ENCODE measurements at places on chromosomes 5 and 9.

DNA sequence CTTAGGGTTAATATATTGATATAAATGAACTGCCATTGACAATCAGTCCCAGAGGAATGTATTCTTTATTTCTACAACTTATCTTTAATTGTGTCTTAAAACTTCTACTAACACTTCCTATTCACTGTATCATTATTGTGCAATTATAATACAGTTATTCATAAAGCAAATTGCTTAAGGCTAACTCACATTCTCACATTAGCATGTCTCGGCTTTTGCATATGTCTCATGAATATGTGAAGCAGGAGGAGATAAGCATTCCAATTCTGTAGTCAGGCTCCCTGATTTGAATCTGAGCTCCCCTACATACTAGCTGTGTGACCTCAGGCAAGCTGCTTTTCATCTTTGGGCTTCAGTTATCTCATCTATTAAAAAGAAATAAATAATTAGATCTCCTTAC is 45.4 kb downstream of the PLGRKT start:
- DNase-seq = no peak

DNA sequence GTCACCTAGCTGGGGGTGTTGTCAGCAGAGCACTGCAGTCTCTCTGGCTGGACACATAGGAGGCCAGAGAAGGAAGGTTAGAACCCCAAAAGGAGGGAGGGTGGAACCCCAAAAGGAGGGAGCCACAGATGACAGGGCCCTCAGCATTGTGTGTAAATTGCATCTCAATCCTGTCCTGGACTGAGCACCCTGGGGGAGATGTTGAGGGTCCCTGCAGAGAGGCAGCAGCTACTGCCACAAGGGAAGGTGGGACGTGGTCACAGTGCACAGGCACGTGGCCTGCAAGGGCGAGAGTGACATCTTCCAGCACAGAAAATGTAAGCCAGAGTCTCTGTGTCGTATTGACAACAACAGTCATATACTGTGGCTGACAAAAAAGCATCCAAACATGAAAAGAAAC is 36.5 kb upstream of the CEP72 start:
- no peak for DNase-seq

DNA sequence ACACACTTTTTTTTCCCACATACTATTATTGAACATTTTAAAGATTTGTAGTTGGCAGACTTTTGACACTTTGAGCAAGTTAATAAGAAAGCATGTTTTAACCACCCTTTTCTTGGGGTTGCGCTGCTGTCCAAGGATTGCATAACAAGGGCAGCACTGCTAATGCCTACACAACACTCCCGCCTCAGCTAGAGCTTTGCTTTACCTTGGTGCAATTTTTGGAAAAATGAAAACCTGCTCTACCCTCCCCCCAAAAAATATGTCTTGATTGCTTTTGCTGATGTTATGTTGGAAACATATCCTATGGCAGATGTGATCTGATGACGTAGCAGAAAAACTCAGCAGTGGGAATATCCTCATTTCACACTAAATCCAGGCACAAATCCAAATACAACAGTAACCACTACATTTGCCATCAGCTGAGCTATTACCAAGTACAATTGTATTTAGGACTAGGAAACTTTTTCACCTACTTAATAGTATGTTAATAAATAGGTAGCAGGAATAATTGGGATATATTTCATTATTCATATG is 51.5 kb downstream of the UBE2R2 start:
- DNase-seq = no peak

GRCh38 chr5:168893283-168893682 is 314.1 kb upstream of the PANK3 start:
- peak; percentile 66 for DNase-seq

- no peak for DNase-seq
These were observed 97.9 kb downstream of the ZNF618 start for GRCh38 chr9:113973963-113974413.

GRCh38 chr5:66659780-66660179 is 63.6 kb downstream of the MAST4 start:
- no peak for DNase-seq

DNA sequence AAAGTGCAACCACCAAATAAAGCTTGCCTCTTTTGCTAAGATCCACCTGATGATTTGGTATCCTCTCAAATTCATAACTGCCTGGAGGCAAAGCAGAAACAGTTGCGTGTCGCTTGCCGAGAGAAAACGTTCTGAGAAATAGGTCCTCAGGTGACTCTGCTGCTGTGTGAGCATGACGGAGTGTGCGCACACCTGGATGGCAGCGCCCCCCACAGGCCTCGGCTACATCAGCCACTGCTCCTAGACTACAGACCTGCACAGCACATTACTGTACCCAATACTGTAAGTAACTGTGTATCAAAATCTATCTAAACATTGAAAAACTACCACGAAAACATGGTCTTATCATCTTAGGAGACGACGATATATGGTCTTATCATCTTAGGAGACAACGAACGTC is 87.4 kb downstream of the CAMSAP1 start:
- no peak for DNase-seq

GRCh38 chr9:134551176-134551575 is 90.4 kb upstream of the COL5A1 start:
- no peak for DNase-seq

GRCh38 chr9:28720746-28721145 is 1147.5 kb upstream of the C9orf72 start:
- no peak for DNase-seq

- peak; percentile 47 for DNase-seq
These were observed 16.9 kb downstream of the DNAJC18 start for GRCh38 chr5:139422307-139422893.

- DNase-seq = no peak
These were observed 159.2 kb downstream of the FRMD3 start for GRCh38 chr9:83379045-83379444.

DNA sequence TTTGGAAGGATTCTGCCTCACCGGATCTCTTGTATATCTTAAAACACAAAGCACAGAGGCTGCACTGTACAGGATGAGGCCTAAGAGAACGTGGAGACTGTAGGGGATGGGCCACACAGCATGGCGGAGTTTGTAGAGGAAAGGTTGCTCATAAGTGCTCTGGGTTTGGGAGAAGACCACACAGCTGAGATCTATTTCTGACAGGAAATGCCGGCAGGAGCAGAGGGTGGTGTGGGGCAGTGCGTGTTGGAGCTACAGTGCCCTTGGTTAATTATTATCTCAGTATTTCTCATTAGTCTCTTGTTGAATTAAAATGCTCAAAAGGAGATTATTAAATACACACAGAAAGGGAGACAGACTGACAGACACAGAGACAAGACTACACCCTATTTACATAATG is 9.6 kb downstream of the PALM2AKAP2 start:
- no peak for DNase-seq

DNA sequence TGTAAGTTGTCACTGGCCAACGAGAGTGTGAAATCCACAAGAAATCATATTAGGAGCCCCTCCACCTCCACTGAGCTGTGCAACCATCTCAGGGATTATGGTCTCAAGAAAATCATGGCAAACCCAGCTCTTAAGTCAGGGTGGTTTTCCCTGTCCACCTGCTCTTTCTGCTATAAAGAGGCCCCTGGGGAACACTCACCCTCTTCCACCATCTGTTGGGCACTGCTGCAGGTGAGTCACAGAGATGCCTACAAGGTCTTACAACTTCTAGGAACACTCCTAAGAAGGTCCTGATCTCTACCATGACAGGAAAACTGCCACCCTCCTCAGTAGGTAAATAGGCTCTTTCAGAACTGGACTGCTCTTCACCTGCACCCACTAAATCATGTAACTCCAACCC is 61.8 kb downstream of the DRD1 start:
- DNase-seq = no peak

- peak; percentile 40 for DNase-seq
These were observed 41.3 kb upstream of the GRHPR start for GRCh38 chr9:37381094-37381741.

GRCh38 chr9:93184432-93185265 is 710 bp downstream of the WNK2 start:
- DNase-seq = no peak

- no peak for DNase-seq
These were observed 114.1 kb upstream of the PANK3 start for GRCh38 chr5:168693297-168693696.

- no peak for DNase-seq
These were observed 11.6 kb downstream of the ANKHD1 start for GRCh38 chr5:140413230-140413629.

- no peak for DNase-seq
These were observed 119.7 kb upstream of the ABCA1 start for GRCh38 chr9:105047742-105048041.

DNA sequence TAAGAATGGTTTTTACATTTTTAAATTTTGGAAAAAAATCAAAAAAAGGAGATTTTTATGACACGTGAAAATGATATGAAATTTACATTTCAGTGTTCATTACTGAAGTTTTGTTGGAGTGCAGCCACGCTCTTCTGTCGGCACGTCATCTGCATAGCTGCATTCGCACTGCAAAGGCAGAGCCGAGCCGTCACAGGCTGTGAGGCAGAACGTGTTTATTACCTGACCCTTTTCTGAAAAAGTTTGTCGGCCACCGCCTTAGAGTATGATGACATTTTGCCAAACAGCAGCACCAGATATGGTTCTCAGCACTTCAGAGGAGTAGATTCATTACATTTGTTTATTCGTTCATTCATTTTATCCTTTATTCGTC is 24.1 kb downstream of the HRH2 start:
- DNase-seq = no peak

GRCh38 chr5:141828162-141828561 is 50.0 kb downstream of the PCDH1 start:
- no peak for DNase-seq

DNA sequence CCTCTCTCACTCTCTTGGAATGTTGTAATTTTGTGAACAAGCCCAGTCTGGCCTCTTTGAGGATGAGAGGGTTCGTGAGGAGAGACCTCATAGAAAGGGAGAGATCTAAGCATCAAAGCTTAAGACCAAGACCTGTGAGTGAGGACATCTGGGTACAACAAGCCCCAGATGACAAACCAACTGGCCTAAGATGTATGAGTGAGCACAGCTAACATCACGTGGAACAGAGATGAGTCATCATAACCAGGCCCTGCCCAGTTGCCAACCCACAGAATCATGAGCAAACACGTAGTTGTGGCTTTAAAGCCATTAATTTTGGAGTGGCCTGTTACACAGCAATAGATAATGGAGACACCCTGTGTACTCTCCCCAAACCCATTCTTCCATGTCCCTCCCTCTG is 439.1 kb upstream of the KIF2A start:
- no peak for DNase-seq

GRCh38 chr9:106102821-106103220 is 408.5 kb downstream of the TMEM38B start:
- no peak for DNase-seq

DNA sequence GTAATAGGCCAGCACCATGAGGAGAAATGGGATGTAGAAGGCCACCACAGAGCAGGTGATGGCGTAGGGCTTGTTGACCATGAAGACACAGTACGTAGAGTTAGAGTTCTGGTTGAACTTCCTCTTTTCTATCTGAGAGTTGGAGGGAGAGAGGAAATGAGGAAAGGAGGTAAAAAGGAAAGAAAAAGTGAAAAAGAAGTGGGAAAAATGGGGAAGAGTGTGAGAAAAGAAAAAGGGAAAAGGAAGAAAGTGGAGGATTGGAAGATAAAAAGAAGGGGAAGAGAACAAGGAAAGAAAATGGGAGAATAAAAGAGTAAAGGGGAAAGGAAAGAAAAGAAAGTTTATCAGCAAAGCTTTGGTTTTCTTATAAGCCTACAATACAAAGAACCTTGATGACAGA is 126.1 kb downstream of the FBXO38 start:
- no peak for DNase-seq

DNA sequence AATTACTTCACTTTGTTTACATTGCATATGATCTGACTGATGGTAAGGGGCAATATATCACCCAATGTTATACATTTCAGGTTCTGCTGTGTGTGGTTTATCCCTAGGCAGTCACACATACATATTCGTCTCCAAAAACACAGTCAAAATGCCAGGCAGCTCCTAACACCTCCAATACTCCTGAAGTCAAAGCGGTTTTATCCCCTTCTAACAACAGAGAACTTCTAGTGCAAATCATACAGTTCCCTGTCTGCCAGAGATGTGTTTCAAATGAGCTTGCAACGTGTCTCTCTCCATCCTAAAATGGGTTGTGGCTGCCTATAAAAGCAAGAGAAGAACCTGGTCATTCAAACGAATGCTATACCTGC is 328.9 kb downstream of the ELAVL2 start:
- no peak for DNase-seq

DNA sequence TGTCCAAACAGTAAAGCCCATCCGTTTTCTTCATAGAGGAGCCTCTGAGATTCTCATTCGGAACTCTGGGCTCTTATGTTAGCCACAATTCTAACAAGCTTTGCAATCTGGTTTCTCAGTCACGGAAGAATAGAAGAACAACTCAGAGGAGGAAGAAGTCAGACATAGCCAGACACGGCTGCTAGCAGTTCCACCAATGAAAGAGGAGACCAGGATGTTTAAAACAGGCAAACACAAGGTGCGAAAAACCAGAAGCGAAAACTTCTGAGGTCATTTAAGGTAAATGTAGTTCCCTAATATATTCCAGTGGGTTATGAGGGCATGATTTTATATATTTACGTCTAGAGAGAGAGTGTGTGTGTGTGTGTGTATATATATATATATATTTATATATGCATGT is 34.1 kb upstream of the GDNF start:
- no peak for DNase-seq

DNA sequence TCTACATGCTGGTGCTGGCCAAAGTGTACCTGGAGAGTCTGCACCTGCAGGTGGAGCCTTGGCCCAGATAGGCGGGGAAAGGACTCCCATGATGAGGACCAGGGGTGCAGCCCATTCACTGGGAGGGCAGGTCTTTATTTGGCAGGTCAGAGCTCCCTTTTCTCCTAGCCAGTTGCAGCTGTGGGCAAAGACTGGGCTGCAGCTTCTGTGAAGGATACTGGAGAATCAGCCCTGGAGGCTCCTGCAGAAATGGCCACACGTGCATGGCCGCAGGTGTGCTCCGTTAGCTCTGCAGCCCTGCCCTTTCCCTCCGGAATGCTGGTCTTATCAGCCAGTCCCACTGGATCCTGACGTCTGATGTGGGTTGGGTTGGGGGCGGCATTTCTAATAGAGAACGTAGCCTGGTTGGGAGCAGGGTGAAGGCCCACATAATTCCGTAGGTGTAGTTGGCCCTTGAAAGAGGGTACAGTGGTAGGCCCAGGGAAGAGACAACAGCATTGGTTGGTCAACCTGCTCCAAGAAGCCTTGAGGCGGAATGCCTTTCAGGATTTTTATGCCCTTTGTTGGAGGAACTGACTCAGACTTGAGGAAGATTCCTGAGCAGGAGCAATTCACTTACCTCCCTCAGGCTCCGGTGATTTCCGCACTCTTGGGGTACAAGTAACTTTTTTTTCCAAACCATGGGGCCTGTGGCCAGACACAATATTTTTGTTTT is 22.0 kb upstream of the TIFAB start:
- DNase-seq = no peak

GRCh38 chr9:20532584-20532983 is 89.7 kb downstream of the MLLT3 start:
- no peak for DNase-seq

- DNase-seq = peak; percentile 63
These were observed 38.6 kb upstream of the CEMIP2 start for GRCh38 chr9:71806901-71807307.

DNA sequence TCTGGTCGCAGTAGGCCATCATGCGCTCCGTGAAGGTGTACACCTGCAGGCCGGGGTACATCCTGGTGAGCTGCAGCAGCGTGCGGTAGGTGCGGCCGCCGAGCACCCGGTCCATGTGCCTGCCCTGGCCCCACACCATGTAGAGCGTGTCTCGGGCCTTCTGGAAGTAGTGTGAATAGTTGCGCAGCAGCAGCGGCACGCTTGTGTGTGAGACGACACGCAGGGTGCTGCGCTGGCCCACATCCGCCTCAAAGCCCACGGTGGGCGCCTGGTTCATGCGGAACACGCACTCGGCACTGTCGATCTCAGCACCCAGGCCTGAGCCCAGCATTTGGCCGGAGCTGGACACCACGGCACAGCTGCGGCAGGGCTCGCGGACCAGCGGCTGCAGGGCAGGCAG is 4.5 kb downstream of the ST6GALNAC4 start:
- DNase-seq = no peak

All from BE2C (cell line).